Stomach (tissue), 19 donors: ENCODE measurements at places on chromosomes 12 and 14.

GRCh38 chr14:102731871-102732800 lies 45.1 kb upstream of the TRAF3 start:
- no peak for DNase-seq

GRCh38 chr12:42180990-42181596 lies 36.4 kb upstream of the GXYLT1 start:
- no peak for DNase-seq

- DNase-seq, result no peak
Measured at GRCh38 chr14:64201921-64202545, 92.1 kb downstream of the ESR2 start.

- no peak for DNase-seq
Measured at GRCh38 chr12:19223018-19223417, 93.5 kb downstream of the PLEKHA5 start.

- DNase-seq, result peak; percentile 93
Measured at GRCh38 chr12:56193025-56193578, 3.8 kb upstream of the SMARCC2 start.

GRCh38 chr12:53616950-53617349 lies 9.2 kb downstream of the ATF7 start:
- DNase-seq, result no peak

GRCh38 chr12:587132-588023 lies 75.9 kb downstream of the NINJ2 start:
- no peak for DNase-seq

GRCh38 chr12:7571257-7571656 lies 67.7 kb upstream of the CD163 start:
- DNase-seq, result no peak

GRCh38 chr14:34965912-34966311 lies 16.9 kb upstream of the SRP54 start:
- no peak for DNase-seq

DNA sequence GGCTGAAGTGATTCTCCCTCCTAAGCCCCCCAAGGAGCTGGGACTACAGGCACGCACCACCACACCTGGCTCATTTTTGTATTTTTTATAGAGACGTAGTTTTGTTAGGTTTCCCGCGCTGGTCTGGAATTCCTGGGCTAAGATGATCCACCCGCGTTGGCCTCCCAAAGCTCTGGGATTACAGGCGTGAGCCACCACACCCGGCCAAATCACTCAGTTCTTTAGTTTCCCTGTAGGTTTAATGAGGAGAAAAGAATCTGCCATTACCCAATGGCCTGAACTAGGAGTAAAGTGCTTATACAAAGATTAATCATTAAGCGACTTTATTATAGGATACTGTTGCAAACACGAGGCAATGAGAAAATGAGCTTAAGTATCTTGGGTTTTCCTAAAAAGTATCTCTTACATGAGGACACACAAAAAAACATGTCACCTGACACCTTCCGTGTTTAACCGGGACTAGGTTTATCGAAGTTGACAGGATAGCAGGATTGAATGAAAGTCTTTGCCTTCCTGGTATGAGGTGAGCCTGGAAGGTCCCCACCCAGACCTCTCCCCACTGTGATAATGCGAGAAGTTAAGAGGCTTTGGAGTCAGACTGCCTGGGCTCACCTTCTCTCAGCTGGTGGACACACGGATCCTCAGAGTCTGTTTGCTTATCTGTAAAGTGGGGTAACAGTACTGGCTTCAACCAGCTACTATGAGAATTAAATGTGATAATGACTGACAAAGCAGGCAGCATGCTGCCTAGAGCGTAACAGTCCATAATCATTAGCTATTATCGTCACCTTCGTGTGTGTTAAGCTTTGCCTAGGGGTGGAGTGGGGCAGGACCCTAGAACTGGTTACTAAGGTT lies 133.5 kb upstream of the KRAS start:
- DNase-seq, result no peak

GRCh38 chr14:53368066-53368465 lies 214.9 kb upstream of the DDHD1 start:
- DNase-seq, result no peak

DNA sequence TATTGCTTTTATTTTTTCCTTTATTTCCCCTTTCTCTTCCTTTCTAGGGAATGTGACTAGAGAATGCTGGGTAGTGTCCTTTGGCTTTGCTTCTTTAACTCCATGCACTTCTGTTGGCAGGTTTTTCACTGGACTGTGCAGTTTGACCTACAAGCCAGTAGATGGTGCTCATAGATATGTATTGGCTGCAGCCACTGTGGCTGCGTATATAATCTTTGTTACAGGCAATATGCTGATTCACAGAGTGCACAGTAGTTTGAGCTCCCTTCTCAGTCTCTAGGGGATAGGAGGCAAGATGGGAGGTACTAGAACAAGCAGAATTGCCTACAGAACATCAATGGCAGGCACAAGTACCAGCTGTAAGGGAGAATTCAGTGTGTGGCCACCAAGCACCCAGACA lies 503.5 kb downstream of the LRFN5 start:
- DNase-seq, result no peak

DNA sequence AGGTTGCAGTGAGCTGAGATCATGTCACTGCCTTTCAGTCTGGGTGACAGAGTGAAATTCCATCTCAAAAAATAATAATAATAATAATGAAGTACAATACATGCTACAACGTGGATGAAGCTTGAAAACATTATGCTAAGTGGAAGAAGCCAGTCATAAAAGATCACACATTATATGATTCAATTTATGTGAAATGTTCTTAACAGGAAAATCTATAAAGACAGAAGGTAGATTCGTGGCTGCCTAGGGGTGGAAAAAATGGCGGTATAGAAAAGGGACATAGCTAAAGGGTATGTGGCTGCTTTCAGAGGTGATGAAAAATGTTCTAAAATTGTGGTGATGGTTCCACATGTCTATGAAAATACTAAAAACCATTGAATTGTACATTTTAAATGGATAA lies 41.0 kb upstream of the AMIGO2 start:
- no peak for DNase-seq

DNA sequence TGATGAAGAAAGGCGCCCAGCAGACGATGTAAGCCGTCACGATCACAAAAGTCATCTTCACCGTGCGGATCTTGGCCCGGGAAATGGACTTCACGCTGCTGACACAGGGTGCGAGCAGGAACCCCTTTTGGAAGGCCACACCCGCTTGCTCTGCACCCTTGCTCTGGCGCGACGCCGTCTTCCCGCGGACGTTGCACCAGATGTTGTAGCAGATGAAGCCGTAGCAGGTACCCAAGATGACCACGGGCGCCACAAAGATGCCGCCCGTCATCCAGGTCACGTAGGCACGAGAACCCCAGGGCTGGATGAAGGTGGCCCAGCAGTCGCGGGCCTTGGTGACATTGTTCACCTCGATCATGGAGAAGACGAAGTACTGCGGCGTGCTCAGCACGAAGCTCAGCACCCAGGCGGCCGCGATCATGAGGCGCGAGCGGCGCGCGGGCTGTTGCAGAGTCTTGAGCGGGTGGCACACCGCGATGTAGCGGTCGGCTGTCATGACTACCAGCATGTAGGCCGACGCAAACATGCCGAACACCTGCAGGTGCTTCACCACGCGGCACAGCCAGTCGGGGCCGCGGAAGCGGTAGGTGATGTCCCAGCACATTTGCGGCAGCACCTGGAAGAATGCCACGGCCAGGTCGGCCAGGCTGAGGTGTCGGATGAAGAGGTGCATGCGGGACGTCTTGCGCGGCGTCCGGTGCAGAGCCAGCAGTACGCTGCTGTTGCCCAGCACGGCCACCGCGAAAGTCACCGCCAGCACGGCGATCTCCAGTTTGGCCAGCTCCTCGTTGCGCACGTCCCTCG lies 890 bp downstream of the AVPR1A start:
- DNase-seq, result no peak

DNA sequence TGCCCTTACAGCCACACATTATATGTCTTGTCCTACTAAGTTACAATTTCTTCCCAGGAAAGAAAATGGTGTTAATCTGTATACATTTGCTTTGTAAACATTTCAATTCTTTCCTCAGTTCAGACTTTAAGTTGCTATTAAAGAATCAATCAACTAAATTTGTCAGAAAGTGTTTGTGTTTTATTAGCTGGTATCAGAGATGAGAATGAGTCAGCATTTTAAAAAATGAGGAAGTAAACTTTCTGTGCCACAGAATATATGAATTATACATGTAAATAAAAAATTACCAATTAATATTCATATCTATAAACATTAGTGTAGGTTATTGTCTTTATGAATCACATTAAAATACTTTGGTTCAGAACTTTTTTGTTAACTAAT lies 82.0 kb downstream of the LMO3 start:
- no peak for DNase-seq

GRCh38 chr12:14995583-14996425 lies 23.0 kb downstream of the PDE6H start:
- no peak for DNase-seq

DNA sequence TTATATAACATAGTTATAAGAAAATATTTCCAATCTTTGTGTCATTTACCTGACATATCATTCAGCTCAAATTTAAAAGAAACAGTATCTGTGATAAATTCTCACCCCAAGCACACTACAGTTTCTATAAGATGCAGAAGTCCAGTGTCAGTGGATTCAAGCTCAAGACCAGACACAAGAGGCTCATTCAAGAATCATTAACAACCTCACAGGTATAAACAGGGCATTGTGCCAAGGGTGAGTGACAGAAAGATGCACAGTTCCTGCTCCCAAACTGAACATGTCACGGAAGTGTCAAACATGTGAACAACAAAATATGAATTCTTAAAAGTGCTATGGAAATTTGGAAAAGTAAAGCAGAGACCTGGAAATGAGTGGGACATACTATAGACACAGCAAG lies 12.8 kb downstream of the ATP2B1 start:
- no peak for DNase-seq

DNA sequence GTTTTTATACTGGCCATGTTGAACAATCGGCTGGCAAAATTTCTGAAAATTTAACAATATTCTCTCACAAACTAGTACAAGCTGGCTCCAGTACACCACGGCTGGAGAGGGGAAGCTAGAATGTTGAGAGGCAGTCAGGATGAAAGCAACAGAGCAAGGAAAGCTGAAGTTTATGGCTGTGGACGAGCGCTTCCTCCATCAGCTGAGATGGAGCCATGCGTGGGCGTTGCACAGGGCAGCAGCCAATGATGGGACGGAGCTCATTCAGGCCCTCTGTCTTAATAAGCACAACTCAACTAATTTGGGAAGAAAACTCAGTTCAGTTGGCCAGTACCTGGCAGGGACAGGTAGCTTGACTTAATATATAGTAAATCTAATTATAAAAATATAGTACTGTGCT lies 14.1 kb upstream of the DCP1B start:
- no peak for DNase-seq

DNA sequence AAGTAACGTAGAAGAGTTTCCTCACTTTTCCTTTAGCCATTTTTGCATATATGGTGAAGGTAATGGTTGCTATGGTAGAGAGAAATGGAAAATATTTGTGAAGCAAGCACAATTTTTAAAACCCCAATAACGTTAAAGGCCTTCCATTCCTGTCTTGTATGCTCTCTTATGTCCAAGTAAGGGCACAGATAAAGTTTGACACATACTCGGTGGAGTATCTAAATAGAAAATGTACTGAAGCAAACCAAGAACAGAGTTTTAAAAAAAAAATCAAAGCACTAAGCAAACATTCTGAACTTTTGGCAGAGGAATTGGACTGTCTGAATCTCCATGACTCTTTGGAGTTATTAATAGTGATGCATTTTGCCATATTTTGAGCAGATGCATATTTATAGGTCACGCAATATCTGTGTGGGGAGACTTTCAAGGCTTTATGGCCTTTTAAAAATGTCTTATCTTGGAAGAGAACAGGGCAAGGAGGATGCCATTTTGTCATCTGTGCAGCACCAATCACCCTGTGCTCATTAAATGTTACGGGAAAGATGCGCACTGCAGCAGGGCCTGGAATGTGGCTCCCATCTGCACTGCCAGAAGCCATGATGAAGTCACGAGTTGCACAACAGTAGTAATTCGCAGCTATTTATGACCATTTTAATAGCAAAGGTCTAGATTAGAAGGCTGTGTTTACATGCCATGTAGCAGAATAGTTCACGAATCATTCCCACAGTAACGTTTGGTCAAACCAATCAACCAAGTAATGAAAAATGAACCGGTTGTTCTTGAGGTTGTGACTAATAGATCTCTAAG lies 23.3 kb upstream of the AMIGO2 start:
- no peak for DNase-seq

- no peak for DNase-seq
Measured at GRCh38 chr12:81956468-81956860, 197.3 kb upstream of the PPFIA2 start.

- DNase-seq, result no peak
Measured at GRCh38 chr12:58496411-58497190, 423.7 kb downstream of the LRIG3 start.

GRCh38 chr12:46439793-46440511 lies 67.4 kb upstream of the SLC38A2 start:
- no peak for DNase-seq

- no peak for DNase-seq
Measured at GRCh38 chr12:124581307-124582107, 14.1 kb upstream of the NCOR2 start.

GRCh38 chr14:75715926-75716780 lies 55.1 kb downstream of the TTLL5 start:
- DNase-seq, result no peak

DNA sequence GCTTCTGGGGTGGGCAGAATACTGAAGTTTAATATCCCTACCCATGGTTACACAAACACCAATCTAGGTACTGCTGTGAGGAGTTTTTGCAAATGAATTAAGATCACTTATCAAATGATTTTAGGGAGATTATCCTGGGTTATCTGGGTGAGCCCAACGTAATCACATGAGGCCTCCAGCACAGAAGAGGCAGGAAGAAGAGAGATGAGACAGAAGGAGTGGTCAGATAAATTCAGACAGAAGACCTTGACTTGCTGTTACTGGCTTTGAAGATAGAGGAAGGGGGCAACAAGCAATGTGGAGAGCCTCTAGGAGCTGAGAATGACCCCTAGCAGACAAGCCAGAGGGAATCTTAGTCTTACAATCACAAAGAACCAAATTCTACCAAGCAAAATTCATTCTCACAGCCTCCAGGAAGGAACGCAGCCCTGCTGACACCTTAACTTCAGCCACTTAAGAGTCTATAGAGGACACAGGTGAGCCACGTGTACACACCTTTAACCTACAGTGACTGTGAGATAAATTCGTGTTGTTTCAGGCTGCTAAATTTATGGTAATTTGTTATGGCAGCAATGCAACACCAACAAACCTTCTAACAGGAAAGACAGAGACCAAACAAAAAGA lies 49.4 kb downstream of the FERMT2 start:
- no peak for DNase-seq

GRCh38 chr12:78035901-78036606 lies 205.4 kb downstream of the NAV3 start:
- DNase-seq, result no peak
